Activated CD8-positive, alpha-beta memory T cell treated with anti-CD3 and anti-CD28 coated beads, Interleukin-2, amount 10 ng/mL, durations not matched to agents 7 days and 5 days (primary cell): ENCODE measurements at places on chromosomes 5 and 9. TPM values are rescaled to one million over a fixed set of nuclear protein-coding genes. Genes with fewer than 3 reads are reported as not detected.

GRCh38 chr5:118921866-118922265, 66.5 kb downstream of the DTWD2 start:
- no peak for DNase-seq

- peak; percentile 53 for DNase-seq
Observed at GRCh38 chr9:113737517-113738271, 138.4 kb upstream of the ZNF618 start.

The APBA1 gene
- 0.79 TPM for total RNA-seq

The ARPC5L gene
- 79.1 TPM for total RNA-seq

The C5orf24 gene
- 29.7 TPM for total RNA-seq

The CYFIP2 gene
- 438 TPM for total RNA-seq

DNA sequence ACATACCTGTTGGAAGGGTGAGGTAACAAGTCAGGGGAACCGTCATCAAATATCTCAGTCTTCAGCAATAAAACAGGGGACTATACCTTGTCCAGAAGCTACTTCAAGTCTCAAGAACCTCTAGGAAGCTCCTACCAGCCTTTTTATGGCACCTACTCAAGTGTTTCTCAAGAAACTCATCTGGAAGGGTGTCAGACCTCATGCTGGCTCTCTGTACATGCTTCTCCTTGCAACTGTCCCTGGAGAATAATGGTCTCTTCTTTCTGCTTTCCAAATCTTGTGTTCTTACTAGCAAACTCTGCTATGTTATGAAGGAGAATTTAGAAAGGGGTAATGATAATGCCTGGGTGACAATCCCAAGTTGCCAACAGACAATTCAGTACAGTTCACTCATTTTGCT, 8.3 kb upstream of the PTAR1 start:
- DNase-seq, result no peak

The FBXO4 gene
- 16.0 TPM for total RNA-seq

GRCh38 chr5:173669483-173669882, 53.0 kb upstream of the BOD1 start:
- DNase-seq, result no peak

- DNase-seq, result no peak
Observed at GRCh38 chr9:99349870-99350269, 127.8 kb downstream of the SEC61B start.

- DNase-seq, result no peak
Observed at GRCh38 chr5:10556893-10557746, 6.8 kb upstream of the ANKRD33B start.

The FOXD4L6 gene
- total RNA-seq, result not detected

DNA sequence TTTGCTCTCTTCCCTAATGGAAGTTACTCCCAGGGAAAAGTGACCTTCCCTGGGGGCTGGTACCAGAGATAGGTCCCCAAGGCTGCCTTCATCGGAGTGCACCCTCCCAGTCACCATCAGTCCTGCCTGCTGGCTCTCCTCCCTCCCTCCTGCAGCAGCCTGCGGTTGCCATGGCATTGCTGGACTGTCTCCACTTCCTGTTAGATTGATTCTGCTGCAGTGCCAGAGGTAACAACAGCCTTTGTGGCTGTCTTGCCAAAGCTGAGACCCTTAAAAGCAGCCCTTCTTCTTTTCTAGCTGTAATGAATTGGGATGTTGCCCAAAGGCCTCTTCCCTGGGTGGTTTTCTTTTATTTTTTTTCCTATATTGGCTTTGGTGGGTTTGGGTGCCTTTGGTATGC, 78.1 kb upstream of the PRLR start:
- DNase-seq, result no peak
